ENCODE measurements at places on chromosomes 7 and 10.

DNA sequence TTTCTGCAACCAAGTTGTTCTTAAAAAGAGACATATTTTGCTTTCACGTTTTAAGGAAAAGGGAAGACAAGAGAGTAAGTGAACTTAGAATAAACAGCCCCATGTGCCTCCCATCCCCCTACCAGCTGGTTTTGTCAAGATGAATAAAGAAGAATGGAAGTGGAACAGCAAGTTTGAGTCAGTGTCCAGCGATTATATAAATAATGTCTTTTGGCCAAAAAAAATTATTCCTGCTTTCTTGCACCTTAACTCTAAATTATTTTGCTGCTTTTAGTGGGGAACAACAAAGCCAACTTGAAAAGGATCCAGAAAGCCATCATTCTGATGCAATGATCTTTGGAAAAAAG, 82.4 kb upstream of the TRIL start:
- DNase-seq, result no peak

DNA sequence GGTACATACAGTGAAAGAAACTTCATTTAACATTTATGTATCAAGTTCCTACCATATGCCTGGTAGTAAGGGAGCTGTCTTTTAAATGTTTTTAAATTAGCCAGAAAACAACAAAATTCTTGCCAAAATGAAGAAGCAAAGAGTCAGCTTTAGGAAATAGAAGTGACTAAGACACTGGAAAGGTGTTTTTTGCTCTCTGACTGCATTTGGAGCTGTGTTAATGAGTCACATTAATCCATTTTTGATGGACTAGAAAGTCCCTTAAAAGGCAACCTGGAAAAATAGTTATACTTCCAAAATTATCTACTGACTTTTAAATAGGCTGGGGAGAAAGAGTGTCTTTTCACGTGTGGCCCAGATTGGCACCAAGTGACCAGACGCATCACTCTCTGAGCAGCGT, 3.9 kb upstream of the COL17A1 start:
- DNase-seq, result no peak

GRCh38 chr7:101066833-101067177, 18.5 kb upstream of the TRIM56 start:
- DNase-seq, result no peak

- no peak for DNase-seq
Measured at GRCh38 chr10:80184291-80184690, 21.0 kb downstream of the ANXA11 start.

GRCh38 chr7:3844540-3845151, 543.6 kb downstream of the SDK1 start:
- no peak for DNase-seq

- DNase-seq, result no peak
Measured at GRCh38 chr7:93882468-93882867, 8.1 kb downstream of the TFPI2 start.

All from cortex of kidney (tissue), 1 donor.